Heart left ventricle (tissue), 16 donors: ENCODE measurements at places on chromosomes 1 and 21. TPM values are rescaled to one million over a fixed set of nuclear protein-coding genes. Genes with fewer than 3 reads are reported as not detected.

DNA sequence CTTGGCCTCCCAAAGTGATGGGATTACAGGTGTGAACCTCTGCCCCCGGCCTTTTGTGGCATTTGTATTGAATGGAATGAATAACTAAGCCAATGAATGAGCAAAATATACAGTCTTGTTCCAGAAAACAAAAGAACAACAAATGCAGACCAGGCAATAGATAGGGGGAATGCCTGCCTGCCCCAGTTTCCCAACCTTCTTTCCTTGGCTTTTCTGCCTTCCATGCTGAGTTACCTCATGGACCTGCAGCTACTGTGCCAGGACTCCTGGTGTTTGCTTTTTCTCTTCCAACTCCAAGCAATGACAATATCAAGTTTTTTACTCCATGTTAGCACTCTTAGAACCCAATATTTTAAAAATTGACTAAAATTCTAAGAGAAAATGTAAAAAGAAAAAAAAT, 58.6 kb upstream of the BACH1 start:
- peaks cover 15% of the 10 kb centered on the region for H3K4me1 ChIP-seq
- DNase-seq, result no peak
- no peaks in the 10 kb centered on the region for H3K27me3 ChIP-seq

GRCh38 chr1:97920832-97921571, at the start of gene DPYD:
DPYD (minus strand) TSS chr1:97921034; CDS start chr1:97920922, 112 bp downstream.
- H3K27me3 ChIP-seq, result no peaks in the 10 kb centered on the region
- H3K4me3 ChIP-seq, result peak within 1 kb of the TSS; percentile 83
- H3K36me3 ChIP-seq, result no peaks in the 10 kb centered on the region
- peak; percentile 89 for DNase-seq
- H3K27ac ChIP-seq, result peak within 1 kb of the TSS; percentile 94

Gene TMOD4
- not detected for total RNA-seq

DNA sequence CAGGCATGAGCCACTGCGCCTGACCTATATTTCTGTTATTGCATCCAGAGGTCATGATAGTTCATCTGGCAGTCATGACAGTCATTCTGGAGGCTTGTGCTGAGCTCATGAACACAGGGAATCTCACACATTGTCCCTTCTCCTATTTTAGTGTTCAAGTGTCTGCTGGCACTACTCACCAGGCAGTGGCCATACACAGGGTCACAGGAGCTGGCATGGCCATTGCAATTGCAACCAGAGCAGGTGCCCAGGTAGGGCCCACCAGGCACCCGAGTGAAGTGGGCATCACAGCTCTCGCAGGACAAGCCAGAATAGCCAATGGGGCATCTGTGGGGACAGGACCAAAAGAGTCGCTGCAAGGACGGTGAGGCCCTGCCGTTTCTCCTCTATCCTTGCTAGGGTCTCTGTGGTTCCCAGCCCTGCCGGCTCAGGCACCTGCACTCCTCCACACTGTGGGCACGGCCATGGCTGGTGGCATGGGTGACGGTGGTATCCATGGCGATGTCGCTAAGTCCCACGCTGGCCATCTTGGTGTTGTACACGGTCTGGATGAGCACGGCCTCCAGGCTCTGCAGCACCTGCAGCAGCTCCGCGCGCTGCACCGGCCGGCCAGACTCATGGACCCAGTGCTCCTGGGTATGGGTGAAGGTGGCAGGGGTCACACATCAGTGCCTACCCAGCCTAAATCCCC, 57.0 kb downstream of the HSPG2 start:
- H3K27me3 ChIP-seq, result no peaks in the 10 kb centered on the region
- no peak overlapping the region for H3K4me3 ChIP-seq
- peaks cover 99% of the 10 kb centered on the region for H3K36me3 ChIP-seq

Gene SSX2IP
- 14.2 TPM for total RNA-seq

Gene GMEB1
- total RNA-seq, result 4.7 TPM
